ENCODE measurements at places on chromosomes 16 and 17.

- no peak for DNase-seq
Observed at GRCh38 chr17:81398832-81399411, 3.7 kb downstream of the BAHCC1 start.

- DNase-seq, result peak; percentile 56
Observed at GRCh38 chr16:11949527-11949926, 7.7 kb upstream of the NPIPB2 start.

DNA sequence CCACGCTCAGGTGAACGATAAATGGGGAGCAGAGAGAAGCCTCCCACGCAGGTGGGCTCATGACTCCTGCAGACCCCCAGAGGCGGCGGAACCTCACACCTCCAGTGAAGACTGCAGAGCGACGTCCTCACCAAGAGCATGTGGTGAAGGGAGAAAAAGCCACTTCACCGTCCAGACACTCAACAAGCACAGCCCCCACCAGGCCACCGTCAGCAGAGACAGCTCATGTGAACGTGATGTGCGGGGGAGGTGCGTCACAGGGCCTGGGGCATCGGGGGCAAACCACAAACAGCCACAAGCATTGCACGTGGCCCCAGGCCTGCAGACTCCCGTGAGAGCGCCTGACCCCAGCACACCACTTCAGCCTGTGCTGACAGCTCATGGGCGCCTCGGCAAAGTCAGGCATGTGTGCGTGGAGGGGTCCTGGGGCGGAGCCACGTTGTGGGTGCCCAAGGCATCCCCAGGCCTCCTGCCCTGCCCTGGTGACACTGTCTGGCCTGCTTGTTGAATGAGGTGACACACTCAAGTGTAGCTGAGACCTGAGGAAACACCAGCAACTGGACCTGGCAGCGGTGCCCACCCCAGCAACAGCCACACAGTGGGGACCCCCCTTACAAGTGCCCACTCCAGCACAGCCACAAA is 19.0 kb downstream of the LMF1 start:
- DNase-seq, result no peak

- no peak for DNase-seq
Observed at GRCh38 chr17:76544546-76545365, 4.9 kb downstream of the PRCD start.

GRCh38 chr16:25109643-25110042 is 1.9 kb upstream of the LCMT1 start:
- peak; percentile 91 for DNase-seq

GRCh38 chr17:1551741-1552140 is 10.9 kb downstream of the PITPNA start:
- DNase-seq, result no peak

DNA sequence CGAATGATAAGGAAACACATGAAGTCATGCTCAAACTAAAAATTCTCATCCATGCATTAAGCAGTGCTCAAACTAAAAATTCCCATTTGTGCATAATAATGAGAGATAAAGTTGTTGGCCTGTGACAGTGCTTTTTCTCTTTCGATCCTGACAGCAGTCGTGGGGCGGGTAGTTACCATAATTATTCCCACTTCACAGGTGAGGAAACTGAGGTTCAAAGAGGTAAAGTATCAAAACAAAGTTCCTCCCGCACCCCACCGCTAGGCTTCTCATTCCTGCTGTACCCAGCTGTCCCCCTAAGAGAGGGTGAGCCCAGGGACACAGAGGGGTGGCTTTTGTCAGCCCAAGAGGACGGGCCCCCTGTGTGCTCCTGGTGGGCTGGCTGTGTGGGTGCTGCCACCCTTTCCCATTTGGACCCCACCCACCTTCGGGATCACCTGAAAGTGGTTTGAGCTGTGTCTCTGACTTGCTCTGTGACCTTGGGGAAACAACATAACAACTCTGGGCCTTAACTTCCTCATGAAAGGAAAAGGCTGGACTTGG is 92.6 kb downstream of the CLEC16A start:
- no peak for DNase-seq

DNA sequence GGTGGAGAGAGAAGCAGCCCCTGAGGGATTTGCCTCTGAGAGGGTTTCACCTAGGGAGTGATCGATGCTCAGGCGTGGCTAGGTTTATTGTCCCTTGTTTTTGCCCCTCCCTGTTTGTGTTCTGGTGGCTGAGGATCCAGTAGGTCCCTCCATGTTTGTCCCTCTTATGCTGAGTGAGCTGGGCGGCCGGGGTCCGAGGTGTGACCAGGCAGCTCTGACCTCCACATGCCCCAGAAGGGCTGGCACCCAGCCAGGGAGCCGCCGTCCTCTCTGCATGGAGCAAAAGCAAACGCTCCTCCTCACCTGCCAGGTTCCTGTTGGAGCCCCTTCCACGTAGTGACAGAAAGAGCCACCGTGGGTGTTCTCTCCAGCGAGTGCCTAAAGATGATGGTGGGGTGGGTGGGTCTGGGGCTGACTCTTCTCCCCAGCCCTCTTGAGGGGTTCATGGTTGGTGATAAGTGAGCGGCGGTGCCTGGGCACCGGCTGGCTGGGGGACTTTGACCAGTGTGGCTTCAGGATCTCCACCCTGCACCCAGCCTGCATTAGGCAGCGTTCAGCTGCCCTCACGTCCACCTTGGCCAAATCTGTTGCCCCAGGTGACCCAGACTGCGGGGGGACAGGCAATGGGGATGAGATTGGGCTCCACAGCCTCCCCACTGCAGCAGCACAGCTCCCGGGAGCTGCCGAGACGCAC is 14.1 kb upstream of the NUDT16L1 start:
- DNase-seq, result no peak

- DNase-seq, result peak; percentile 76
Observed at GRCh38 chr17:64028874-64029464, 8.5 kb upstream of the ICAM2 start.

DNA sequence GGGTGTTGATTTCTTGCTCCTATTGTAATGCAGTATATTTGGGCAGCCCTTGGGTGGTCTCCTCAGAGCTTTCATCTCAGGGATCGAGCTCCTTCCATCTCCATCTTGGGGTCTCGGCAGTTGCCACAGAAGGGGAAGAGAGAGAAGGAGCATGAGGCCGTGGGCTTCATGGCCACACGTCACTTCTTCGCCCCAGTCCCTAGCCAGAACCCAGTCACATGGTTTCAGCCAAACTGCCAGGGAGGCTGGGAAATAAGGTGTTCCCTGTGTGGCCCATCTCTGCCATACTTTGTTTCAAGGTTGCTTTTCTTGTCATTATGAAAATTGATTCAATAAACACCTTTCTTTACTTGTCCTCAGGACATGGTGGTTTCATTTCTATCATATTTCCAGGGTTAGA is 68.4 kb upstream of the NKD1 start:
- DNase-seq, result no peak

- no peak for DNase-seq
Observed at GRCh38 chr17:69712801-69713311, 298.4 kb downstream of the MAP2K6 start.

- peak; percentile 95 for DNase-seq
Observed at GRCh38 chr16:27326738-27327585, 13.2 kb downstream of the IL4R start.

GRCh38 chr17:42493319-42493718 is 34.6 kb downstream of the ATP6V0A1 start:
- no peak for DNase-seq

- no peak for DNase-seq
Observed at GRCh38 chr16:14354561-14355351, 275.3 kb downstream of the PARN start.

DNA sequence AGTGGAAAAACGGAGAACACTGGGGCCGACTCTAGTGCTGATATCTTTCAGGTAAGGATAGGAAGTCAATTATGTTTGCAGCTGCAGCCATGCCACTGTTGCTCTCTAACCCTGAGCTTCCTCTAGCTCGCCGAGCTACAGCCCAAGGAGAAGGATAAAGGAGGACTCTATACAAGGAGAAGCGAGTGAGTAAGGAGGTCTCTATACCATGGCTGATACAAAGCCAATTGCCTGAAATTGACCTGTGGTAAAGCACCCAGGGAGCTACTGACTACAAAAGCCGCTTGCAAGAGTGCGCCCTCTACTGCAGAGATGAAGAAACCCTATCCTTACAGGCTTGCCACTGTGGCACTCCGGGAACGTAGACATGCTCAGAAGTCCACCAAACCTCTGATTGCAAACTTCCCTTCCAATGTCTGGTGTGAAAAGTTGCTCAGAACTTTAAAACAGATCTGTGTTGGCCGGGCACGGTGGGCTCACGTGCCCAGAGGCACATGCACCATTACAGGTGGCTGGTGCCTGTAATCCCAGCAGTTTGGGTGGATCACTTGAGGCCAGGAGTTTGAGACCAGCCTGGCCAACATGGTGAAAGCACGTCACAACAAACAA is 10.8 kb upstream of the SLC46A1 start:
- DNase-seq, result peak; percentile 76

GRCh38 chr16:69417520-69418199 is 6.8 kb upstream of the CYB5B start:
- DNase-seq, result peak; percentile 76

GRCh38 chr17:70053241-70054234 is 21.5 kb upstream of the KCNJ16 start:
- DNase-seq, result no peak

DNA sequence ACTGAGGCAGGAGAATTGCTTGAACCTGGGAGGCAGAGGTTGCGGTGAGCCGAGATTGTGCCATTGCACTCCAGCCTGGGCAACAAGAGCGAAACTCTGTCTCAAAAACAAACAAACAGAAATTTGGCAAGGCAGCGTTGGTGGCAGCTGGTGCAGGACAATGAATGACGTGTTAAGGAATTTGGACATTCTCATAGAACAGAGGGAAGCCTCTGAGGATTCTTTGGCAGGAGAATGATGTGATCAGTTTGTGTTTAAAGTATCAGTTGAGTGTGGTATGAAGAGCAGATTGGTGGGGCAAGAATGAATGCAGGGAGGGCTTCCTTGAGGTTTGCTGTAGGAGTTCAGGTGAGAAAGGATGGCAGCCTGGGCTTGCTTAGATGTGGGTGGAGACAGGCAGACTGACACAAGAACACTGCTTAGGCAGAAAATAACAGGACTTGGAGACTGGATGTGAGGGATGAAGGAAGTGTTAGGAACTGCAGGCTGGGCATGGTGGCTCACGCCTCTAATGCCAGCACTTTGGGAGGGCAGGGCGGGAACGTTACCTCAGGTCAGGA is 4.8 kb downstream of the CYB5D2 start:
- no peak for DNase-seq

GRCh38 chr16:10972819-10973464 is 28.6 kb downstream of the CLEC16A start:
- DNase-seq, result no peak

- no peak for DNase-seq
Observed at GRCh38 chr17:57976594-57976993, 11.5 kb downstream of the VEZF1 start.

DNA sequence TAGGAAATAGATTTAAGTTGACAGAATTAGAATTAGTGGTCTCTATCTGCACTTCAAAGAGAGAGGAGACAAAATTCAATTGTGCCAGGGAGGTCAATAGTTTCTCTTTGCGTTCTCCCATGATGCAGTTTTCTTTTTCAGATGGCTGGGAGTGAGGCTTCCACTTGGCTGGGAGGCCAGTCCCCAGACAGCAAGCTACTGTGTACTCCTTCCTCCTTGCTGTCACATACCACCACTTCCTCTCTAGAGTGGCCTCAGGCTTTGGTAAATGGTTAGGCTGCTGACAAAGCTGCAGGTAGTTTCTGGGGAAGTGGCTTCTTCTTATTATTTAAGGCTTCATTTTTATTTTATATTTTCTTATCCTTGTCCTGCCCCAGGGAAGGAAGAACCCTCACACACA is 106.2 kb upstream of the HS3ST4 start:
- DNase-seq, result no peak

GRCh38 chr17:73909186-73909585 is 264.9 kb upstream of the SDK2 start:
- no peak for DNase-seq

DNA sequence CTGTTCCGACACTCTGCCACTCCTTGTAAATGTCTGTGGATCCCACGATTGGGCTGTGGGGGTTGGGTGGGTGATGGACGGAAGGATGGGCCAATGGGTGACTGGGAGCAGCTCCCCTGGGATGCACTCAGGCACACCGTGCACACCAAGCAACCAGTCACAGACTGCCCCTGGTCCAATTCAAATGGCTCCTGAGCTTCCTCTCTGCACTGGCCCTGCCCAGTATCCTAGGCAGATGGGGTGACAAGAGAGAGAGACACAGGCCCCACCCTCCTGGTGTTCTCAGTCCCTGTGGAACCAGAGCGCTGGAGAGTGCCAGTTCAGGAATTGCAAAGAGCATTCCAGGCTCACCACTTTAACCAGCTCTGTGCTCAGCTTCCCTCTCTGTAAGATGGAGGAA is 32.8 kb downstream of the BEAN1 start:
- DNase-seq, result no peak

DNA sequence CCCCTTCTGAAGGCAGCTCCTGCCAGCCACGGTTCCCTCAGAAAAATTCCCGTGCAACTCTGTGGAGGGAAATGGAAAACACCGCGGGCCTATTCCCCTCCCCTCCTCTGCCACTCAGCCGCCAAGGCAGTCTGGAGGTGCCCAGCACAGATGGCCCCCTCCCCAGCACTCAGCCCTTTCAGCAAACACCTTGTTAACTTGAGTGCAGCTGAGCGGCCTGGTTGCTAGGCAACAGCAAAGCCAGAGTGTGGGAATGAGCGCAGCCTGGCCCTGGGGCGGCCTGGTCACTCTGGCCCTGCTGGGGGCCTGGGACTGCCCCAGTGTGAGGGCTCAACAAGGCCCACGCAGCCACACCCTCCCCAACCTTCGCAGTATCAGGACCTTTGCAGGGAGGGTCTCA is 32.8 kb downstream of the CACNA1G start:
- DNase-seq, result no peak

GRCh38 chr17:17745476-17746455 is 64.5 kb downstream of the RAI1 start:
- no peak for DNase-seq

DNA sequence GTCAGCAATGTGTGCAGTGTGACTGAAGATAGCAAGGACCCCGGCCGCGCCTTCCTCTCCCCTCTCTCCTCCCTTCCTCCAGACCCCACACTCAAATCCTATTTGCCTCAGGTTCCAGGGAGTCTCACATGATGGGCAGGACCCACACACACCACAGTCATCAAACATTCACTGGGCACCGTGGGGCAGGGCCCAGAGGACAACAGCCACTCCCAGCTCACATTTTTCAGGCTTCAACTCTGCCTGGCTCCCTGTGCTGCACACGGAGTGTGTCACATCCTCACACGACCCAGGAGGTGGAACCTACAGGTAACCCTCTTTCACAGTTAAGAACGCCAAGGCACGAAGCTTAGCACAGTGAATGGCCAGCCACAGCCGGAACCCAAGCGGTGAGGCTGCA is 30.5 kb downstream of the PEMT start:
- DNase-seq, result no peak

- no peak for DNase-seq
Observed at GRCh38 chr16:20844054-20844453, 37.7 kb downstream of the REXO5 start.

DNA sequence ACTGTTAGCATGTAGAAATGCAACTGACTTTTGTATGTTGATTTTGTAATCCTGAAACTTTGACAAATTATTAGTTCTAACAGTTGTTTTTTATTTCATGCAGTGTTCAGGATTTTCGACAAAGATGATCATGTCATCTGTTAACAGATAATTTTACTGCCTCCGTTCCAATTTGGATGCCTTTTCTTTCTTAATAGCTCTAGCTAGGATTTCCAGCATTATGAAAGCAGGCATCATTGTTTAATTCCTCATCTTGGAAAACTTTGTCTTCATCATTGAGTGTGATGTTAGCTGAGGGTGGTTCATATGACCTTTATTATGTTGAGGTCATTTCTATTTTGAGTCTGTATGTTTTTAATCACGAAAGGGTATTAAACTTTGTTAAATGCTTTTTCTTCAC is 31.9 kb downstream of the RMI2 start:
- no peak for DNase-seq

GRCh38 chr16:11354733-11355574 is 9.7 kb downstream of the RMI2 start:
- no peak for DNase-seq

GRCh38 chr16:28556914-28557320 is 3.2 kb downstream of the SGF29 start:
- no peak for DNase-seq
